ENCODE measurements at places on chromosomes 5 and 9.

DNA sequence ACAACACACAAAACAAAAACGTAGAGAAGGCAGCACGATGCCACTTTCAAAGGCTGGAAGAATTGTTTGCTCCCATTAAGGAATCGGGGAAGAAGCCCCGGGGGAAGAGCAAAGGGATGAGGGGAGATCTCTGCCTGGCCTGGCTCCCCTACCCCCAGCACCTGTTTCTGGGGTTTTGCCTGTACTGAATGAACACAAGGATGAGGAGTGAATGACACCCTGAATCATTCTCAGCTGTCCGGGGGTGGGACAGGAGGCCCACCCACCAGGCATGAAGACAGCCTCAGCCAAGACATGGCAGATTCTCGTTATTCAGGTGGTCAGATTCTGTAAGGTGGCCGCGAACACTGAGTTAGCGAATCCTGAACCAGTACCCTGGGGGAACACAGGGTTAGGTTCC lies 7.5 kb downstream of the TBC1D9B start:
- DNase-seq = no peak

- DNase-seq = no peak
Measured at GRCh38 chr9:14275331-14275730, 38.6 kb downstream of the NFIB start.

DNA sequence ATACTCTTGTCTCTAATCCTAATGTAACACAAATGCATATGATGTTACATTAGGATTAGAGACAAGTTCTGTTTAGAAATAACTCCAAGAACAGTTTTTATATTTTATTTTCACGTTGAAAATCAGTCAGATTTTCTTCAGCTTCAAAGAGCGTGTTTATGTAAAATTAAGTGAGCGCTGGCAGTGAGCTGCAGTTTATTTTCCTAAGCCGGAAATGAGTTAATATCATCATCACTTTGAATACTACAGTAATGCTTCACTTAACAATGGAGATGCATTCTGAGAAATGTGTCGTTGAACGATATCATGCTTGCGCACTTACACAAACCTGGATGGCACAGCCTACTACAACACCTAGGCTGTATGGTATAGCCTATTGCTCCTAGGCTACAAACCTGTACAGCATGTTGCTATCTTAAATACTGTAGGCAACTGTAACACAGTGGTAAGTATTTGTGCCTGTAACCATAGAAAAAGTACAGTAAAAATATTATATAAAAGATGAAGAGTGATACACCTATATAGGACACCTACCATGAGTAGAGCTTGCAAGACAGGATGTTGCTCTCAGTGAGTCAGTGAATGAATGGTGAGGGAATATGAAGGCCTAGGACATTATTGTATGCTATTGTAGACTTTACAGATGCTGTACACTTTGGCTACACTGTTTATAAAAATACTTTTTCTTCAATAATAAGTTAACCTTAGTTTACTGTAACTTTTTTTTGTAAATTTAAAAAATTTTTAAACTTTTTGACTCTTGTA lies 65.9 kb upstream of the C5orf46 start:
- no peak for DNase-seq

DNA sequence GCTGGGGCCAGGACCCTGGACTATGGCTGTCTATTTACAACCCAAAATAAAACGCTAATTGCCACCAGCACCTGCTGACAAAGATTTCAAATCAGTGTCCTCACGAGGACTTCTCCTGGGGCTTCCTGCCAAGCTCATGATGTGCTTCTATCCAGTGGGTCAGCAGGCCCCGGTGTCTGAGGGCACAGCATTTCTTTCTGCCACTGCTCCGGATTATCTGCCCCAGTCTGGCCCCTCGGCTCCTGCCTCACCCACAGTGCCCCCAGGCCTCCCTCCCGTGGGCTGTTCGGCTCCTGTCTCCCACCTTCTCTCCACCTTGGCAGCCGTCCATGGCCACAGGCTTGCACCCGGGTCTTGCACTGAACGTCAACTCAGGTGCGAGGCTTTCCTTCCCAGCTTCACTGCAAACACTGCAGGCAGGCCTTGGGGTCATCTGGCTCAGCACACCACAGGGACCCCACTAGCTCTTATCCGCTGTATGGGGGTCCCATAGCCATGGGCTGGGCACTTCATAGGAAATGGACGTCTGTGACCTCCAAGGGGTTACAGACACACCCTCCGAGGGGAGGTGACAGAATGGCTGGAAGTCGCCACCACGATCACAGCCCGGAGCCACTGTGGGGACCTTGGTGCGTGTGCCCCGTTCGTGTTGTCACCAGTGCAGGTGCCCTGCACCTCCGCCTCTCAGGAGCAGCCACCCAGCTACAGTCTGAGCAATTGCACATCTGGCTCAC lies 43.8 kb upstream of the FCN1 start:
- no peak for DNase-seq

- no peak for DNase-seq
Measured at GRCh38 chr9:16921855-16922254, 51.4 kb upstream of the BNC2 start.

All from hematopoietic multipotent progenitor cell treated with erythropoietin and hydrocortisone succinate and interleukin-3 and kit ligand, for 6 days (in vitro differentiated cells).